Adrenal gland (tissue), 19 donors: ENCODE measurements at places on chromosomes 16 and 17. TPM values are rescaled to one million over a fixed set of nuclear protein-coding genes. Genes with fewer than 3 reads are reported as not detected.

The FBXW10 gene
- 0.42 TPM for total RNA-seq

The KRT32 gene
- total RNA-seq = not detected

The ASPHD1 gene
- 4.3 TPM for total RNA-seq

- no peaks in the 10 kb centered on the region for H3K27me3 ChIP-seq
- no peak overlapping the region for H3K27ac ChIP-seq
- H3K36me3 ChIP-seq = no peaks in the 10 kb centered on the region
- peaks cover 6% of the 10 kb centered on the region for H3K4me1 ChIP-seq
- no peak overlapping the region for H3K4me3 ChIP-seq
These were observed 66.8 kb upstream of the NFAT5 start for GRCh38 chr16:69498926-69499325.

- H3K27ac ChIP-seq = peak overlapping the region; percentile 89
- H3K4me1 ChIP-seq = peaks cover 49% of the 10 kb centered on the region
- peak overlapping the region; percentile 58 for H3K4me3 ChIP-seq
- no peaks in the 10 kb centered on the region for H3K27me3 ChIP-seq
- peak; percentile 74 for DNase-seq
- H3K36me3 ChIP-seq = peaks cover 11% of the 10 kb centered on the region
These were observed 789 bp downstream of the ITPRIPL2 start for GRCh38 chr16:19114359-19115147.

DNA sequence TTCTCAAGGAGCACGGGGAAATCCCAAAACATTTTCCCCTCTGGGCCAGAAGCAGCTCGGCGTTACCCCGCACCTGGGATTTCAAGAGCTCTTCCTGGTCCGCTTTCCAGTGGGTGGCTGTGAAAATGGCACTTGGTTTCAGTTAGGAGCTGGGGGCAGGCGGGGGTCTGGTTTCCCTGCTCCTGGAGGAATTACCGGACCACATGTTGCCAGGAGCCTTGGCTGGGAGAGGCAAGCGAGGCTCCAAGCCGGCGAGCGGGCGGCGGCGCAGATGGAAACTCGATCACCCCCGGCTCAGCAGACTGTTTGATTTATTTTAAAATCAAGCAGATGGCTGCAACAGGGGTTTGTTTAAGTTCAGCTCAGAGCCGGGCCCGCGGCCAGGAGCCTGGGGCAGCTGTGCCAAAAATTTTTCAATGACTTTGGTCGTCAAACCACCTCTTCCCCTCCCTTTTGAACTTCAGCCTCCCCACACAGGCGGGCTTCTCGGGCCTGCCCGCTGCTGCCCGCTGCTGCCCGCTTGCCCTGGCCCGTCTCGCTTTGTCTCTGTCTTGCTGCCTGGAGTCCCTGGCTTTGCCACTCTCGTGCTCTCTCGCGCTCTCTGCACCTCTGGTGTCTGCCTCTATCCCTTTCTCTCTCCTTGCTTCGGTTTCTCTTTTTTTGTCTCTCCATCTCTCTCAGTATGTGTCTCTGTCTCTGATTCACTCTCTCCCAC is 108.0 kb upstream of the CIBAR2 start:
- H3K36me3 ChIP-seq = no peaks in the 10 kb centered on the region
- H3K4me1 ChIP-seq = peaks cover 26% of the 10 kb centered on the region
- no peaks in the 10 kb centered on the region for H3K27me3 ChIP-seq
- peak overlapping the region; percentile 49 for H3K27ac ChIP-seq
- peak; percentile 91 for DNase-seq

- no peaks in the 10 kb centered on the region for H3K36me3 ChIP-seq
- no peak for DNase-seq
- H3K4me1 ChIP-seq = no peaks in the 10 kb centered on the region
- H3K27ac ChIP-seq = peak within 1 kb of the TSS; percentile 76
- H3K4me3 ChIP-seq = peak within 1 kb of the TSS; percentile 80
These were observed at the start of gene MMD for GRCh38 chr17:55421179-55421934. TSS of gene MMD (minus strand) at chr17:55421835. CDS start at chr17:55421695, 140 bp downstream.

- H3K4me3 ChIP-seq = no peak overlapping the region
- no peaks in the 10 kb centered on the region for H3K36me3 ChIP-seq
- H3K27me3 ChIP-seq = no peaks in the 10 kb centered on the region
- H3K27ac ChIP-seq = no peak overlapping the region
These were observed 13.9 kb downstream of the ERN2 start for GRCh38 chr16:23699100-23699499.

DNA sequence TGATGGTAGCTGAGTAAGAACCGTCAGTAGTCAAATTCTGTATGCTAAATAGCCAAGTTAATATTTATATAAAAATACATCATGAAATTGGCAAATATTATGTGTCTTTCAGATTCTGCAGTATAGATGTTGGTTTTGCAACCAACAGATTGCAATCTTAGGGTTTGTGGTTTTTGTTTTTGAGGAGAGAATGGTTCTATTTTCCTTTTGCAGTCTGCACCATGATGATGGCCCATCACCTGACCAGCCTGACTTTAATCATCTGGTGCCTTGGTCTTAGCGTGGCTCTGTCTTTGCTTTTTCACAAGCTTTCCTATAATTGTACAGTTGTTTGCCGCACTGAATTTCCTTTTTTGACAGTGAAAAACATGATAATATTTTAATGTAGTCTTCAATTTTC is 50.7 kb downstream of the NUP93 start:
- no peaks in the 10 kb centered on the region for H3K36me3 ChIP-seq
- no peak overlapping the region for H3K4me3 ChIP-seq
- peaks cover 16% of the 10 kb centered on the region for H3K4me1 ChIP-seq
- H3K27ac ChIP-seq = no peak overlapping the region
- no peaks in the 10 kb centered on the region for H3K27me3 ChIP-seq

- no peaks in the 10 kb centered on the region for H3K36me3 ChIP-seq
- H3K4me3 ChIP-seq = no peak overlapping the region
- peaks cover 68% of the 10 kb centered on the region for H3K4me1 ChIP-seq
- H3K27ac ChIP-seq = peak overlapping the region; percentile 93
These were observed 17.1 kb downstream of the FOXK2 start for GRCh38 chr17:82536512-82537201.
